ENCODE measurements at places on chromosomes 1 and 21.

DNA sequence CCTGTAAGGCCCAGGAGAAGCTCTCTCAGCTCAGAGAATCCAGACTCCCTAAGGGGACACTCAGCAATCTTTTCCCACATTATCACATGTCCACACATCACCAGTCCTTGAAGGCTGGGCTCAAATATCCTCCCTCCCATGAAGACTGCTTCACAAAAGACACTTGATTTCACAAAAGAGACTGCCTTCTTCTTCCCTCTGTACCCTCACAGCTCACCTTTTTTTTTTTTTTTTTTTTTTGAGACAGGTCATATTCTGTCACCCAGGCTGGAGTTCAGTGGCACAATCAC is 1.5 kb downstream of the CD58 start:
- no peak for DNase-seq

GRCh38 chr1:98030483-98030882 is 109.6 kb upstream of the DPYD start:
- DNase-seq = no peak

DNA sequence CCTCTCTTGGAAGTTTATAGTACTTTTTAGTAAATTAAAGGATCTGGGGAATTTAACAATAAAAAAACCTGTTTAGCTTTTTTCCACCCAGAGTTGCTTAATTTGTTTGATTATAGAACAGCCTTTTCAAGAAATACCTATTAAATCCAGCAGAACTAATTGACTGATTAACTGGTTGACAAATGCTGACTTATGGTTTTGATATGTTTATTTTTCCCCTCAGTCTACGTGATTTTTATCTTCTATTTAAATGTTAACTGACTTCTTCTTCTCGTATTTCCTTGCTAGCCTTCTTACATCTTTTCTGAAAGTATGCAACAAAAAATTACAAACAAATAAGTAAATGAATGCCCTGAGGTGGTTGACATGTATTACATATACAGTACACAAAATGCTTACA is 302.9 kb upstream of the SPAG17 start:
- DNase-seq = no peak

DNA sequence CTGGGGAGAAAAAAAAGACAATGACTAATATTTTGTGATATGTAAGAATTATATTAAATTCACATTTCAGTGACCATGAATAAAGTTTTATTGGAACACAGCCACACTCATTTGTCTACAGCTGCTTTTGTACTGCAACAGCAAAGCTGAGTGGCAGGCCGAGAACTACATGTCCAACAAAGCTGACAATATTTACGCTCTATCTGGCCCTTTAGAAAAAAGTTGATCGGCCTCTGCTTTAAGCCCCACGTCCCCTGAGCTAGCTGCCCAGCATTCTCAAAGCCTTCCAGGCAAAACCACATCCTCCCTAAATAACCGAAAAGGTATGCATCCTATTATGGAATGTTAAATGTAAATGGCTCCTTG is 8.6 kb downstream of the SLC2A1 start:
- DNase-seq = no peak

GRCh38 chr1:50329332-50329932 is 93.8 kb downstream of the DMRTA2 start:
- no peak for DNase-seq

- no peak for DNase-seq
These were observed 7.9 kb upstream of the MRPS15 start for GRCh38 chr1:36471830-36472641.

- DNase-seq = no peak
These were observed 61.3 kb upstream of the GPR153 start for GRCh38 chr1:6322161-6322560.

DNA sequence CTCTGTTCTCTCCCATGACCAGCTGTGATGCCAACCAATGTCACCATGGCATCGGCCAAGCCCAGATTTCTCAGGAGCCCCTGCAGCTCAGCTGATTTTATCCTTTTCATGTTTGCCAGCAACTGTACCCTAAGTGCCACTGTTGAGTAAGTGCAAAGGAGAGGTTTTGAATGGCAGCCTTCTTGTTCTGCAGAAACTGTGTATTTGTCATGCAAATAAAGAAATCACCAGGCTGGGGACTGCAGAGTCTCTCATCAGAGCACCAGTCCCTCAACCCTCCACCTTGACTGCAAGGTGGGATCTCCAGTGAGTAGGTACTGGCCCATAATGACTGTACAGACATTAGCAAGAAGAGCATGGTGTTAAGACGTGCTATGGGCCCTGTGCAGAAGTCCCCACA is 26.6 kb downstream of the C8B start:
- no peak for DNase-seq

GRCh38 chr21:41407541-41408460 is 18.2 kb upstream of the MX1 start:
- DNase-seq = no peak

DNA sequence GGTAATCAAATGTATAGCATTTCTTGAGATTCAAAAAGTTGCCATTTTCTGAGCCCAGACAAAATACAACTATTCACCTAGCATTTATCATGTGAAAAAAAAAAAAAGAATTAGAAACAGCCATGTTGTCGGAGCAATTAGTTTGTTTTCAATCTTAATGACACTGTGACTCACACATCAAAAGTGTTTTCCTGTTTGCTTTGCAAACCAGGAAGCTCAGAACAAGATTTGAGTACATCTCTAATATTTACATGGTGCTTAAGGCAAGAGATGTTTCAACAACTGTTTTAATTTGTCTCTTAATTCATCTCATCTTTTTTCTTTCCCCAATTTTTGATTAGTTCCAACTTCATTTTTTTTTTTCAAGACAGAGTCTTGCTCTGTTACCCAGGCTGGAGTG is 62.5 kb upstream of the CAPZB start:
- DNase-seq = no peak

GRCh38 chr1:11749996-11750395 is 12.0 kb upstream of the C1orf167 start:
- DNase-seq = no peak

GRCh38 chr1:13832536-13832935 is 132.5 kb downstream of the PRDM2 start:
- no peak for DNase-seq

DNA sequence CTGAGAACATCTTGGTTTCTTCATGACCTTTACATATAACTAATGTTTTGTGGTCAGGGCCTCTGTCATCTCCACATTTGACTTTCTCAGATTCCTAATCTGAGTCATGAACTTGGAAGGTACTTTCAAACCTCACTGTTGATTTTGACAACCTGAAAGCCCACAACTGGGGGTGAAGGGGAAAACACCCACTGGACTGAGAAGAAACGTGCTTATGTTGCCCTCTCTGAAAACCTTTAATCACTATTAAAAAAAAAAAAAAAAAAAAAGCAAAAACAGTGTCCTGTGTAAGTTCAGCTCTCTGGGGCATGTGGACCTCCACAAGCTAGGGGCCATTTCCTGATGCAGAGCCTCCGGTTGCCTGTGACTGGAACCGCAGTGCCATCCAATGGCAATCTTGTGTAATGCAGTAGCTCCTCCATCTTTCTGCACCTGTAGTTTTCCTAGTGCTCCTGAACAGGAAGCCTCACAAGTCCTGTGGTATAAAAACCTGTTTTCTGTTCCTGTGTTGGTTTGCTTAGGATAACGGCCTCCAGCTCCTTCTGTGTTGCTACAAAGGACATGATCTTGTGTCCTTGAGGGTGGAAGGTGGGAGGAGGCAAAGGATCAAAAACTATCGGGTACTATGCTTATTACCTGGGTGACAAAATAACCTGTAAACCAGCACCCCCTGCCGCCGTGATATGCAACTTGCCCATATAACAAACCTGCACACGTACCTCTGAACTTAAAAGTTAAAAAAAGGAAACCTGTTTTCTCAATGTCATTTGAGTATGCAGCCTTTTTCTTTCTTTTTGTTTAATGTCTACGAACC is 124.5 kb downstream of the ZNF648 start:
- DNase-seq = peak; percentile 25

- DNase-seq = no peak
These were observed 3.0 kb upstream of the LACTBL1 start for GRCh38 chr1:22975694-22976093.

DNA sequence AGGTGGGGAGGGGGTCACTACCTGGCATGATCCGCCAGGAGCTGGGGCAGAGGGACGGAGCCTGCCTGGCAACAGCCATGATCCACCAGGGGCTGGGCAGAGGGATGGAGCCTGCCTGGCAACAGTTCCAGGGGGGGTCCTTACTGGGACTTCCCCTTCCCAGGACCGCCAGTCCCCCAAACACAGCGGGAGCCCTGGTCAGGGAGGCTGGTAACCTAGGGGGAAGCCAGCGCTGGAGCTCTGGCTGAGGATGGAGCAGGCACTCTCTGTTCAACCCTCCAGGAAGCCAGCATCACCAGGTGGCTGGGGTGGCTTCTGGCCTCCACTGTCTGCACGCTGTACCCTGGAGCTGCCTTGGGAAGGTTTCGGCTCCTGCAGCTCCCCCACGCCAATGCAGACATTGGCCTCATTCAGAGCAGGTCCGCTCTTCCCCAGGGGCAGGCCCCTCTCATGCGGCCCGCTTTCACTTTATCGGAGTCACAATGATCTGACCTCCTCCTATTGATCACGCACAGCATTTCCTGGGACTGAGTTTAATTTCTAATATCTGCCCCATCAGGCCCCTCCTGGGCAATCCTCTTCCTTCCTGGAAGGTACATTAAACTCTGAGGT is 68.4 kb upstream of the ABCG1 start:
- DNase-seq = no peak

GRCh38 chr1:44608141-44608540 is 66.1 kb downstream of the TMEM53 start:
- no peak for DNase-seq

DNA sequence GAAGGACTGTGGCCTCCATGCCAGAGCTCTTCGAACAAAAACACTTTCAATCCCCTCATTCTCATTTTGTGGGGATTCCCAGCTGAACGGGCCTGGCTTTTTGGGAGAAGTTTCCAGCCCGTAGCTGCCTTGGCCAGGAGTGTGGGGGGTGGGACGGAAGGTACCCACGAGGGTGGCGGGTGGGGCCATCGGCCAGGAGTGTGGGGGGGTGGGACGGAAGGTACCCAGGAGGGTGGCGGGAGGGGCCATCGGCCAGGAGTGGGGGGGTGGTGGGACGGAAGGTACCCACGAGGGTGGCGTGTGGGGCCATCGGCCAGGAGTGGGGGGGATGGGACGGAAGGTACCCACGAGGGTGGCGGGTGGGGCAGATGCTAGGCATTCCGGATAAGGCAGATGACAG is 71.7 kb upstream of the ZBTB18 start:
- DNase-seq = no peak

DNA sequence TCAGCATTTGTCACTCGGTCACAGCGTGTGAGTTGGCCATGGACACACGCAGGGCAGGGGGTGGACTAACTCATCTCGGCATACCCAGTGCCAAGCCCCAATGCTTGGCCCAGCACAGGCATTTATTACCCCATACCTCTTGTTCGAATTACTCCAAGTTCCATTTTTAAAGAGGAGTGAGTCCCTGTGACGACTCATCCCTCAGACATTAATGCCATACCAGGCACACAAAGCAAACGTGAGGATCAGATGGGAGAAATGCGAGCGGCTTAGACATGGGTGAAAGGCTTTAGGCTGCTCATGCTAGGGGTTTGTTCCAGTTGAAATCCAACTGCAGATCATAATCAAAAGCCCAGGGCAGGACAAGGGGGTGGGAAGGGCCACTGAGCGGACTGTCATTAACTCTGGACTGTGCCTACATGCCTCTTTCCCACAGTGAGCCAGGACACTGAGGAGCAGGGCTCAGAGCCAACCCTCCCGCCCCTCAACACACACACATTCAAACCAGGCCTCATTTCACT is 118.5 kb upstream of the NGF start:
- DNase-seq = no peak

- no peak for DNase-seq
These were observed 11.9 kb downstream of the EXTL2 start for GRCh38 chr1:100882698-100883097.

DNA sequence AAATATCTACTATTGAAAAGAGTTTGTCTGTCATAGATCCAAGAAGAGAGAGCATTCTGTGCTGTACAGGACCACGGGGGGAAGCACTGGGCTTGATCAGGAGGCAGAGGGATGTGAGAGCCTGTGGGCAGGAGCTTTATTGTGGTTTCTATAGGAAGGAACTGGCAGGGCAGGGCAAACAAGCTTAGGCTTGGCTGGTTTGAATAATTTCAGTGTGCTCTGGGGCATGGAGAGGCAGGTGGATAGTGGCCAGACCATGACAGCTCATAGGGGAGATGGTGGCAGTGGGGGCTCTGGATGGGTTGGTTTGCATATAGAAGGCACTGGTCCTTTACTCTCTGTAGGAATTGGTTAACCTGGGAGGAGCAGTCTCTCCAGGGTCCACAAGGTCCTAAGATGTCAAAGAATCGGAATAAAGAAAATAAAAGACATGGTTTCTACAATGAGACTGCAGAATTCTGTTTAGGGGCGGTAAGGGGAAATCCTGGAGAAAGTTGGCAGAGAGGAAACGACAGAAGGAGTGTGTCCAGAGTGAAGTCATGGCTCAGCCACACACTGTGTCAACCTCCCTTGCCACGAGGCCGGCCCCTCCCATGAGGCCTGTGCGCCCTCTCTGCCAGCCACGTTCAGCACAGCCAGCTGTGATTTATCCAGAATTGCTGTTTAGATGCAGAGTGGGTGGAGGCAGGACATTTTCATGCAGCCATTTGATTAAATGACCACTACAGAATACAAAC is 81.7 kb upstream of the PGBD5 start:
- no peak for DNase-seq

DNA sequence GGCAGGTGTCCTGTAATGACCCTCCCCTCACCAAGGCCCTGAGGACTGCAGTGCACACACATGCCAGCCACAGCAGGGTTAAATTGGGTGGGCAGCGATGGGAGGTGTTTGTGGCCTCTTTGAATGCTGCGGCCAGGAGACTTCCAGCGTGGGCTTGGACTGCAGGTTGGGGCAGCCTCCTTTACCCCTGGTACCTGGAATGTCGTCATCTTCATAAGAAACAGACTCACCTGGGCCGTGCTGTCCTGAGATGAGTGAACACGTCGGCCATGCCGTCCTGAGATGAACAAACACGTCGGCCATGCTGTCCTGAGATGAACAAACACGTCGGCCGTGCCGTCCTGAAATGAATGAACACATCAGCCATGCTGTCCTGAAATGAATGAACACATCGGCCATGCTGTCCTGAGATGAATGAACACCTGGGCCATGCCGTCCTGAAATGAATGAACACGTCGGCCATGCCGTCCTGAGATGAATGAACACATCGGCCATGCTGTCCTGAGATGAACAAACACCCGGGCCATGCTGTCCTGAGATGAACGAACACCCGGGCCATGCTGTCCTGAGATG is 50.1 kb upstream of the COL6A1 start:
- no peak for DNase-seq

GRCh38 chr1:164092603-164093353 is 466.2 kb upstream of the PBX1 start:
- DNase-seq = no peak

DNA sequence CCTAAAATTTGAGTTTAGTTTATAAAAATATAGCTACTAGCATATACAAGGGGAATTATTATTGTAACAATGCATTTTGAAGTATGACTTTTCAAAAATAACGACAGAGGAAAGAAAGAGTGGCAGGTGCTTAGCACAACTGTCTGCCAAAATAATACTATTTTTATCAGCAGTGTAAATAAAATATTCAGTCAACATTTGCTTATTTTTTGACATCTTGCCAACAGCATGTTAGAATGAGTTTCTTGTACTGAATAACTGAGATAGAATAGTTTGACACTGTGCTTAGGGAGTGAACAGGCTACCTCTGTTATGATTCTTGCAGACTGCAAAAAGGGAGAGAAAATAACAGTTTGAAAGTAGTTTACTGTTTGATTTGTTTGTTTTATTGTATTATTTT is 909.8 kb downstream of the BRINP3 start:
- no peak for DNase-seq
